IPS-NIHi11 (cell line): ENCODE measurements at places on chromosomes 6 and 20.

- no peak for DNase-seq
Measured at GRCh38 chr20:37822141-37822601, 80.8 kb upstream of the VSTM2L start.

GRCh38 chr6:4717124-4717523 is 59.1 kb upstream of the CDYL start:
- DNase-seq, result no peak

- DNase-seq, result no peak
Measured at GRCh38 chr6:40950986-40951698, 87.9 kb downstream of the UNC5CL start.

DNA sequence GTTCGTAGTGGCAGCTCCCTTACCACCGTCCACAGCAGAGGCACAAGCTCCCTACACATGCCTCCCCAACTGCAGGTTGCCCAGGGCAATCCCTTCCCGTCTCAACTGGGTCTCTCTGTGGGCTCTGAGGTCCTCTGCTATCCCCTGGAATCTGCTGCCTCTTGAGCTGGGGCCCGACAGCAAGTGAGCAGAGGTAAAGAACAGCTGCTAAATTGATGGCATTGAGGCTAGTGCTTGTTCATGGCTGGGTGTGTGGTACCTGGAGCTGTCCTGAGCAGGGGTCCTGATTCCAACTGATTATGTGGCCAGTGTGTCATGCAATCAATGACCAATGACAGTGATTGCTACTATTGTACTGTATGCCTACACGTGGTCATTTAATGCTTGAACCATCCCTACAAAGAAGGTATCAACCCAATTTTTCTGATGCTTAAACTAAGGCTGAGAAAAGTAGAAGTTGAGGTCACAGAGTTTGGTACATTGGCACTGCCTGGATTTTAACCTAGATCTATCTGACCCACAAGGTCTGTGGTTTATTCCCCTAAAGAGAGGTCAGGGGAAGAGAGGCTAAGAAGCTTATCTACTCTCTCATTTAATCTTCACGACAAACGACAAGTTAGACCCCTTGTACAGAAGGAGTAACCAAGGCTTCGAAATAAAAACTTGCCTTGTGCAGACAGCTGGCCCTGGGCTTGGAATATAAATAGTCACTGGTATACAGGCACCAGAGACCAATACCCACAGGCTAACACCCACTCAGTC is 41.1 kb downstream of the HNF4A start:
- DNase-seq, result no peak

- DNase-seq, result no peak
Measured at GRCh38 chr6:113664909-113665308, 192.2 kb upstream of the MARCKS start.

DNA sequence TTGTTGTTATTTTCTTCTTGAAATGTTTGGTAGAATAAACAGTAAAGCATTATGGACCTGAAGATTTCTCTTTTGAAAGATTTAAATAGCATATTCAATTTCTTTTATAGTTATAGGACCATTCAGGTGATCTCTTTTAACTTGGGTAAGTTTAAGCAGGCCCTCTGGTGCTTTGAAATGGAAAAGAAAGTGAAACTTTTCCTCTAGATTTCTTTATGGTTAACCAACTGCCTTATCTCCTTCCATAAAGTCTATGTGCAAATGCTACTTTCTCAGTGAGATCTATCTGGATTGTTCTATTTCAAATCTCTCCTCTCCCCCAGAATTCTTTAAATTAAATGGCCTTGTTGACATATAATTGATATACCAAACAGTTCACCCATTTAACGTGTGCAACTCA is 54.0 kb downstream of the PHACTR2 start:
- DNase-seq, result no peak

DNA sequence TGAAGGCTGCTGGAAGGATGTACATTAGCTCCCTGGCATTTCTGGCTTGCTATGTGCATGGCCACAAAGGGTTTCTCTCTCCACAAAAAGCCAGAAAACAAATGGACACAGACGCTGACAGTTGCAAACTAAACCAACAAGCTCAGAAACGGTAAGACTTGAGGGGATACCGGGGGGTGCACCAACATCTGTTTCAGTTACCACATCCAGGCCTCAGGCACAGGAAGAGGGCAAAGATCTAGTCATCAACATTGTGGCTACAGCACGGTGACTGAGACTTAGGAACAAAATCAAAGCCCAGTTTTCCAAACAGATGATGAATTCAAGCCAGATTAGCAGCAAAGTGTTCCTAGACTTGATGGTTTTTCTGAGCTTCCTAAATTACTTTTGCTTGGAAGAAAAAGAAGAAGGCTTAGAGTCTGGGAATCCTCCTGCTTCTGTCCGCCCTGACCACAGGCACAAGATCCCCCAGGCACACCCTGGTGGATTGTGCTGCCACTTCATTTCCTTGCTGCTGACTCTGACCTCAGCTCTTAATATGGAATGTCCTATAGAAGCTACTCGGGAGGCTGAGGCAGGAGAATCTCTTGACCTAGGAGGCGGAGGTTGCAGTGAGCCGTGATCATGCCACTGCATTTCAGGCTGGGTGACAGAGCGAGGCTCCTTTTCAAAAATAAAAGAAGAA is 54.2 kb upstream of the ADGRF1 start:
- DNase-seq, result no peak

- DNase-seq, result no peak
Measured at GRCh38 chr6:166580076-166581050, 6.1 kb downstream of the RAMACL start.
